Stimulated activated CD4-positive, alpha-beta T cell treated with anti-CD3 and anti-CD28 coated beads, Interleukin-1b, Interleukin-23, amount 100 ng/mL, for 1 hour (primary cell): ENCODE measurements at places on chromosomes 7 and 10.

DNA sequence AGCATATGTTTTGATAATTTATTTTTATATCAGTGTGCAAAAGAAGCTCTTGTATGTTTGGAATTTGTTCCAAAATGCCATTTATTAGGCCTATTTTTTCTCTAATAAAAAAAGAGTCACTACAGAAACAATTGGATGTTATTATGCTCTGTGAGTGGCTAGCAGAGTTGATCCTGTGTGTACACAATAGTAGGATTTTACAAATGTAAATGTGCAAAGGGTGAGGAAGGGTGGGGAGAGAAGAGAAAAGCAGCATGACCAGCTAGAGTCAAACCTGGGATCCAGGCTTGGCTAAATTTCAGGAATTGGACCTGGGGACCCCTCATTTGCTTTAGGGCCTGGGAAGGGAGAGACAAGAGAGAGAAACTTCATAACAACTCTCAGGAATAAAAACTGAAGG is 32.5 kb downstream of the SEMA3A start:
- no peak for DNase-seq

DNA sequence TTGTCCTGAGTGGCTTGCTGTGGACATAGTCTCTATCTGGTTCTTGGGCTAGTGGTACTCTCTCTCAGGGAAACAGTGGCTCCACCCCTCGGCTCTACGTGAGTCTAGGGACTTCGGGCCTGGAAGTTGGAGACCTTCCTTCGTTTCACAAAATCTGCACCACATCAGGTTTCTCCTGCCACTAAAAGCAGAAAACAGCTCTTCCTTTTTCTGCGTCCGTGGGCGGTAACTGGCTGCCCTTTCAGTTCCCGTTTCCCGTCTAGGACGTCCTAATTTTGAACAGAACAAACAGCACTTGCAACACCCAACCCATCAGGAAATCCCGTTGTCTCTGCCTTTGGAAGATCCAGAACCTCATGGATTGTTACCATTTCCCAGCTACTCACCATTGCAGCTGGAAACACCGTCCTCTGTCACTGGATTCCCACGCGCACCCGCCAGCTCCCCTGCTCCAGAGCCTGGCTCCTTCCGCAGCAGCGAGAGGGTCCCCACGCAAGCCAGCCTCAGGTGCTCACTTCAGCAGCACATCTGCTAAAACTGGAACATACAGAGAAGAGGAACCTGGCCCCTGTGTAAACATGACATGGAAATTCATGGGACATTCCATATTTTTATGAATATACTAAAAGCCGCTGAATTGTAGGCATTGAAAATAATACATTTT is 311.4 kb upstream of the AKR1E2 start:
- DNase-seq: no peak

- no peak for DNase-seq
Measured at GRCh38 chr10:29276251-29276850, 12.5 kb upstream of the LYZL1 start.

- no peak for DNase-seq
Measured at GRCh38 chr7:2802504-2803341, 41.4 kb downstream of the GNA12 start.

- no peak for DNase-seq
Measured at GRCh38 chr10:113712755-113713639, 33.3 kb downstream of the CASP7 start.

- no peak for DNase-seq
Measured at GRCh38 chr7:135942614-135943013, 34.5 kb downstream of the MTPN start.

- no peak for DNase-seq
Measured at GRCh38 chr7:155283565-155284194, 14.0 kb upstream of the INSIG1 start.

DNA sequence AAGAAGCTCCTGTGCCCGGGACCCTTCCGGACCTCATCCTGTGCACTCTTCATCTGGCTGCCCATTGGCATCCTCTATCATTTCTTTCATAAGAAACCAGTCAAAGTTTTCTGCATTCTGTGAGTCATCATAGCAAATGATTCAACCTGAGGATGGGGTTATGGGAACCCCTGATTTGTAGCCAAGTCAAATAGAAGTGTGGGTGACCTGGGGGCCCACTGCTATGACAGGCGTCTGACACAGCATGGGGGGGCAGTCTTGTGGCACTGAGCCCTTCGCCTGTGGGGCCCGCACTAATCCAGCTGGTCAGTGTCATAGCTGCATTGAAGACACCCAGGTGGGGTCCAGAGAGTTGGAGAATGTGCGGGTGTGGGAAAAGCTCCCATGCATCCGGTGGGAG is 230.4 kb downstream of the USP6NL start:
- no peak for DNase-seq

DNA sequence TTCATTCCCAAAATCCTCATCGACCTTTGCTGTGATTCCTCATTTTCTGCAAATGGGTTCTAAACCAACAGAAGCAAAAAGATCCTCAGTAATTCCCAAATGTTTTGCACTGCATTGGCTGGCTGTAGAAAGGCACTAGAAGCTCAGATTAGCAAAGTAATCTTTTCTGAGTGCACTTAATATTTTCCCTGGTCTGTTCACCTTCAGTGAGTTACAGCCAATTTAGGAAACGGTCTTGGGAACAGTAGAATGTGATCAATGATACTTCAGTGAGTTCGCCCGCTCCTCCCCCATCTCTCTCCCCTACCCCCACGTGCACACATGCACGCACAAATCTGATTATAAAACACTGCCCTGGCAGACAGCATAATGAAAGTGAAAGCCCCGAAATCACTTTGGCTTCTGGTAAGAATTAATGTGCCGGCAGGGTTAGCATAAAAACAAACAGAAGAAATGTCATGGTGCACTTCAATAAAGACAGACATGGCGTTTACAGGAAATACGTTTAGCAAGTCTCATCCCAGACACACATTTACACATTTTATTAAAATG is 201.3 kb upstream of the CDCA7L start:
- DNase-seq: no peak

DNA sequence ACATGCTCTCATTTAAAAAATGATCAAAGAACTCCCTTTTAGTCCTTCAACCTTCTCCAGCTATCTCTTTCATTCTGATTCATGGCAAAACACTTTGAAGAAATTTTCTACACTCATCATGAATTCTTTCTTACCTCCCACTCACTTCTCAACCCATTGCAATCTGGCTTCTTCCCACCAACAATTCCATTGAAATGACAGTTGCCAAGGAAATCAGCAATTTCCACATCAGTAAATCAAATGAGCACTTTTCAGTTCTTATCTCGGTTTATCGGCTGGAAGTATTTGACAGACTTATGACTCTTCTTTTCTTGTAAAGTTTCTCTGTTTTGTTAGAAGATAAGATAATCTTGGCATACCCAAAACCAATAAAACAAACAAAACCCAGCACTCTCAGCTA is 99.1 kb upstream of the CACNA2D1 start:
- no peak for DNase-seq

DNA sequence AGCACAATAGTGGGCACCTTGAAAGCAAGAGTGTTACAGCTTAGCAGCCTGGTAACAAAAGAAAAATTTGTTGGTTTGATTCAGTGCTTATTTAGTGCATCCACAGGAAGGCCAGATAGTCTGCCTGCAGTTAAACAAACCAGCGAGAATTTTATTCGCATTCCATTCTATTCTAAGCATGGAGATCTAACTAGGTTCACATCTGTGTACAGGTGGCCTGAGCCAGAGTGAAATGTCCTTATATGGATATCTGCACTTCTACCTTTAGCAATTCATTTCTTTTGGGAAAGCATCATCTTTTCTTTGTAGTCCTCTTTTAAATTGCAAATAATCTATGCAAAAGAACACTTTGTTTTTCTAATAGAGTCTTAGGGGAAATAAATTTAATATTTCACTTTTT is 659.0 kb upstream of the FZD8 start:
- DNase-seq: no peak

GRCh38 chr7:48175019-48175418 is 3.8 kb downstream of the ABCA13 start:
- DNase-seq: no peak

- no peak for DNase-seq
Measured at GRCh38 chr10:60932756-60933155, 11.2 kb downstream of the RHOBTB1 start.

GRCh38 chr10:11480687-11481086 is 130.8 kb downstream of the USP6NL start:
- no peak for DNase-seq

DNA sequence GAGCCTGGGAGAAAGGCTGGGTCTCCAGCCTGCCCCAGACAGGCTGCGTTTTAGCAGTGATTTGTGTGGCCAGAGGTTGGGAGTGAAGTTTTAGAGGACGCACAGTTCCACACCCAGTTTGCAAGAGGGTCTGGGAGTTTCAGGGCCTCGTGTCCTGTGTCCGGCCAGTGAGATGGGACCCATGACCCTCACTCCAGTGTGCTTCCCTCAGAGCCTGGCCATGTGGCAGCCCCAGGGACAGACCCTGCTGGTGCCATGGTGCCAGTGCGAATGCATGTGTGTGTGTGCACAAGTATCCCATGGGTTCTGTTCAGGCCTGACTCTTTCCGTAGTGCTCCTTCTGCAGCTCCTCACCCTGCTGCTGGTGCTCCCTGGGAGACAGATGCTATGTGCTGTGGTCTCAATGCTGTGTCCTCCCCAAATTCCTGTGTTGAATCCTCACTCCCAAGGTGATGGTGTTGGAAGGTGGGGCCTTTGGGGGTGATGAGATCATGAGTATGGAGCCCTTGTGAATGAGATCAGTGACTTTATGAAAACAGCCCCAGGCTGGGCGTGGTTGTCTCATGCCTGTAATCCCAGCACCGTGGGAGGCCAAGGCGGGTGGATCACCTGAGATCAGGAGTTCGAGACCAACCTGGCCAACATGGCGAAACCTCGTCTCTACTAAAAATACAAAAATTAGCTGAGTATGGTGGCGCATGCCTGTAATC is 16.5 kb downstream of the ECHDC3 start:
- DNase-seq: no peak

DNA sequence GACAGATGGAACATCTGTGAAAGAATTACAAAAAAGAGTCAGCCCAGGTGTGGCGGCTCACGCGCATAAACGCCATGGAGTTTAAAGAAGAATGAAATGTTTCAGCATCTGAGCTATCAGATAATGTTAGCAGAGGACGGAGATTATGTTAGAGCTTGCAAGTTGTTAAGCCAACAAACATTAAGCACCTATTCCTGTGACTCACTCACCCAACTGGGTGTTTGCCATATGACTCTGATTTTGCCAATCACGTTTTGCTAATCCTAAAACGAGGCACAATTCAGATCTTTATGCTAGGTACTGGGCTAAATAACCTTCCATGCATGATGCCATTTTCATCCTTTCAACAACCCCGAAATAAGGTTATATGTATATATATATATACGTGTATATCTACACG is 29.0 kb upstream of the CCNY start:
- DNase-seq: no peak

DNA sequence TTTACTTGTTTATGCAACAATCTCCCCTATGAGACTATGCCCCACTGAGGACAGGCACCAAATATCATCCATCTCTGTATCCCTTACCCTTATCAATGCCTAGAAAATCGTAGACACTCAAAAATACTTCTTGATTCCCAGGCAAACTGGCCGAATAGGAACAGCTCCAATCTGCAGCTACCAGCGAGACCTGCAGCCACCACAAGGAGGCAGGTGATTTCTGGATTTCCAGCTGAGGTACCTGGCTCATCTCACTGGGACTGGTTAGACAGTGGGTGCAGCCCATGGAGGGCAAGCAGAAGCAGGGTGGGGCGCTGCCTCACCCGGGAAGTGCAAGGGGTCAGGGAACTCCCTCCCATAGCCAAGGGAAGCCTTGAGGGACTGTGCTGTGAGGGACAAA is 10.8 kb upstream of the PPP1R3C start:
- DNase-seq: no peak

DNA sequence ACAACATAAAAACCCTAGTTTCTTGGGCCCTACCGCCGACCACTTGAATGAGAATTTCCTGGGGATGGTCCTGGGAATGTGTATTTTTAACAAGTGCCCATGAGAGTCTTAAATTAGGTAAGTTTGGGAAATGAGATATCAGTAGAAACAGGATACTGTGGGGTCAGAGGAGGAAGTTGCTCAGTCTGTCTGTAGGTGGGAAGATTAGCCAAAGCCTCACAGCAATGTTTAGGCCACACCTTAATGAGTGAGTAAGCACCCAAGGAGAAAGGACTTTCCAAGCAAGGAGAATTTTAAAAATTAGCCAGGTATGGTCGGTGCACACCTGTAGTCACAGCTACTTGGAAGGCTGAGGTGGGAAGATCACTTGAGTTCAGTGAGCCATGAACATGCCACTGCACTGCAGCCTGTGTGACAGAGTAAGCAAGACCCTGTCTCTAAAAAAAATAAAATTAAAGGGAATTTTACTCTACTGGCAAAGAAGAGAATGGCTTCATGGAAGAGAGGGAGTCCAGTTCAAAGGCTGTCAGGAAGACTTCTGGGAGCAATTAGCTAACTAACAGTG is 31.9 kb downstream of the PAPSS2 start:
- no peak for DNase-seq

GRCh38 chr10:35216303-35216905 is 89.8 kb downstream of the CREM start:
- DNase-seq: no peak

DNA sequence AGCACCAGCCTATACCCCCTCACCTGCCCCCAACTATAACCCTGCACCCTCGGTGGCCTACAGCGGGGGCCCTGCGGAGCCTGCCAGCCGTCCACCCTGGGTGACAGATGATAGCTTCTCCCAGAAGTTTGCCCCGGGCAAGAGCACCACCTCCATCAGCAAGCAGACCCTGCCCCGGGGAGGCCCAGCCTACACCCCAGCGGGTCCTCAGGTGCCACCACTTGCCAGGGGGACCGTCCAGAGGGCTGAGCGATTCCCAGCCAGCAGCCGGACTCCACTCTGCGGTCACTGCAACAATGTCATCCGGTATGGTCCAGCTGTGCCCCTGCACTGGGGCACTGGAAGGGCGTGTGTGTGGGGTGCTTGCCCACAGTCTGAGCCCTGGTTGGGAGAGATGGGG is 40.0 kb upstream of the BMPR1A start:
- DNase-seq: no peak

DNA sequence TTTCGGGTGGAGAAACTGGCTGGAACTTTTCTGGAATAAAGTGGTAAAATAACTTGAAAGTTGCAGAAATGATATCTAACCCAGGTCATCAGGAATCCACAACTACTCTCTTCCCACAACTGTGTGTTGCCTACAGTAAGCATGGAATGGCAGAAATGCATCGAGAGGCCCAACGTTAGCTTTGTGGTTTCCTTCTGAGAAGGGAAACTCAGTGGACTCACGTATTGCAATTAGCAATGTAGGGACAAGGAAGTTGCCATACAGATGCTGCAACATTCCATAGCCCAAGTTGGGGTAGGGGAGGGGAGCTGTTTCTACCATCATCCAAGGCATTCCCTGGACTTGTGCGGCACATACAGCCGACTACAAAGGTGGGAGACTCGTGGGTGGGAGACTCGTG is 1.9 kb downstream of the PON1 start:
- DNase-seq: no peak

DNA sequence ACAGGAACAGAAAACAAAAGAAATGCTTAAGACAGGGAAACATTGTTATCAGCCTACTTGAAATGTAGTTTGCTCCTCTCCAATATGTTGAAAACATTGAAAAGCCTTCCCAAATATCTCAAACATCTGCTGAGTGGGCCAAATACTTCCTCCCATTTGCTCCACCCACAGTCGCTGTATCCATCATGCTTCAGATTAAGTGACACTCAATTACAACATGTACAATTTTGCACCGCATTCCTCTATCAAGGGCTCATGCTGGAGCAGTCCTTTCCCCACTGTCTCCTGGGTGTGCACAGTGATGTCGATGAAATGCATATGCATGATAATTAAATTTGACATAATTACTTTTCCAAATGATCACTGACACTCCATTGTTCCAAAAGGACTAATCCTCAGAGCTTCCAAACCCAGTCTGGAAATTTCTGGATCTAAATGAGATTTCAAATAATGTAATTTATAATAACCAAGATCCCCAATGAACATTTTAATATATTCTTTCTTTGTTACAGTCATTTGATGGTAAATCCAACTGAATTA is 604.6 kb downstream of the GRID1 start:
- no peak for DNase-seq
